ENCODE measurements at places on chromosomes 11 and 22.

DNA sequence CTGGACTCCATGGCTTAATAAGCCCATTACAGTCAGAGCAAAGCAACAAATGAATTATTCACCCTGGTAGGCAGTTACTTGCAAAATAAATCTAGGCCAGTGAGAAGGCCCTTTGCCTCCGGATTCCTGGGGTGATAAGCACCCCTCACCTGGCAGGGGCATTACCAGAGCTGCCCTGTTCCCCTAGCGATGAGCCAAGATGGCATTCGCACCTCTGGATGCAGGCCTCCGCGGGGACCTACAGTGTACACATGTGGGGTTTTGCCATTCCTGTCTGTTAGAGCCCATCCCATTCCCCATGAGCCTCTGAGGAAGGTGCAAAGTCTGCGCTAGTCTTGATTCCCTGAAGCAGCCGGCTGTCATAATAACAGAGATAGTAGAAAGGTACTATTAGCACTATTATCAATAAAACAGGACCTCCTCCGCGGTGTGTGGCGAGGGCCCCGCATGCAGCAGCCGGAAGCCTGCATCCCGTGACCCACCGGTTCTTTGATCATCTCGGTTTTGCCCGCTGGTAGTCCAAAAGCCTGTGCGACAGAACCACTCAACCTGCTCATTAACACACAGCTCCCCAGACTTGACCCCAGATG is 344.3 kb downstream of the BRD1 start:
- no peak for DNase-seq

- no peak for DNase-seq
Measured at GRCh38 chr11:119438599-119438998, 15.6 kb upstream of the THY1 start.

- DNase-seq = no peak
Measured at GRCh38 chr22:46010951-46011626, 34.1 kb upstream of the WNT7B start.

DNA sequence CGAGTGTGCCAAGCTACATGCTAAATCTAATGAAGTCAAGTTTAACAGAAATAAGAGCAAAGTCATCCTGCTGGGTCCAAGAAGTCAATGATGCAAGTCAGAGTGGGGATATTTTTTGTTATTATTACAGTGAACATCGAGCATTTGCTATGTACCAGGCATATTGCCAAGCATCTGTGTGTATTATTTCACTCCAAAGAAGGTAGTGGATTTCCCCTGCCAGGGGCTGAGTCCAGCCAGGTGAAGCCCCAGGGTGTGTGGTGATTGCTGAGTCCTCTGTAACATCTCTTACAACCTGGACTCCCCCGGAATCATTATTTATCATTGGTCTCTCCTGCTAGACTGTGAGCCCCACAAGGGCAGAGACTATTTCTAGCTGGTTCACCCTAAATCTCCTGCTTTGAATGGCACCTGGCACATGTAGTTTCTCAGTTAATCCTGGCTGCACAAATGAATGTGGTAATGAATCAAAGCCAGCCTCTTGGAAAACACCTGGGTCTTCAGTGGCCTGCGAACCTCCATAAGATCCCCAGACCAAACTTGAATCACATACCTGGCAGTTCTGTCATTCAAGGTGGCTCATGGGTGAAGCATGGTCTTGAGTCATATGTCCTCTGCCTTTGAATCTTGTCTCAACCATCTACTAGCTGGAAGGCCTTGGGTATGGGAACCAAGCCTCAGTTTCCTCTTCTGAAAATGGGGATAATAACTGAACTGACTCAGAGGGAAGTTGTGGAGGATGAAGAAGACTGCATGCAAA is 549.2 kb downstream of the MIAT start:
- no peak for DNase-seq

- peak; percentile 21 for DNase-seq
Measured at GRCh38 chr11:120229451-120230424, 10.2 kb upstream of the POU2F3 start.

DNA sequence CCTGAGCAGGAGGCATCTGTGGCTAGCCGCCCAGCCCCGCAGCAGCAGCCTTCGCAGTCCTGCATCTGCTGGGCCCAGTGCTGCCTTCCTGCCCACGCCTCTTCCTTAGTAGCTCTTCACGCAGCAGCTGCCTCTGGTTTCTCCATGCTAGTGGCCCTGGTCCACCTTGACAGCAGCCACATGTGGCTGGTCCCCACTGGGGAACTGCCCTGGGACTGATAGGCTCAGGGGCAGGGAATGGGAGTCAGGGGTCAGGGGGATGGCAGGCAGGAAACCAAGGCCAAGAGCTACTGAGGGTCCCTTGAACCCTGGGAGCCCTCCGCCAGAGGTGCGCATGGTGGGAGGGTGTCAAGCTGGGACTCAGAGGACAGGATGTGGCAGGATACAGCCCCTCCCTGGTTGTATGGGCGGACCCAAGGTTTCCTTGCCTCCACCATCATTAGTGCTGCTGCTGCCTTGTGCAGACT is 99.4 kb upstream of the PITPNB start:
- peak; percentile 61 for DNase-seq

DNA sequence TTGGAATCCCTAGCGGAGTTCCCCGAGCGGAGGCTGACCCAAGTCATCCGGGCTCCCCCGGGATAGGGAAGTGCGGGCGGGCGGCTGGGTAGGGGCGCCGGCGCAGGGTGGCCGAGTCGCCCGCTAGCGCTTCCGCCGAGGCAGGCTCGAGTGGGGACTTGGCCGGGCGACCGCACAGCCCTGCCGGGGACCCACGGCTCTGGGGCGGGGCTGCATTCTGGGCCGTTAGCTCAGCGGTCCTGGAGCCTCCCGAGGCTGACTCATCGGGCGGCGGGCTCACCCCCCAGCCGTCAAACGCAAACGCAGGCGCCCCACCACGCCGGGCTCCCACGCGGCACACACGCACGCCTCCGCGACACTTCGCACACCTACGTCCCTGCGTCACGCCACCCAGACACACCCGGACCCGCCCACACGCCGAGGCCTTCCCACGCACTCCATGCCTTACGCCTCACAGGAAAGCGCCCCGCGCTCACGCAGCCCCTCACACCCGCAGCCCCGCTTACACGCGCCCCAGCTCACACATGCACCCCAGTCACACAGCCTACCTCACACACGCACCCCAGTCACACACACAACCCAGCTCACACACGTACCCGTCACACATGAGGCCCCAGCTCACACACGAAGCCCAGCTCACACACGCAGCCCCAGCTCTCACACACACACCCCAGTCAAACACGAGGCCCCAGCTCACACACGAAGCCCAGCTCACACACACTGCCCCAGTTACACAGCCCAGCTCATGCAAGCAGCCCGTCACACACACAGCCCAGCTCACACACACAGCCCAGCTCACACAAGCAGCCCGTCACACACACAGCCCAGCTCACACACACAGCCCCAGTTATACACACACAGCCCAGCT is 1.2 kb downstream of the PHLDB1 start:
- peak; percentile 68 for DNase-seq

DNA sequence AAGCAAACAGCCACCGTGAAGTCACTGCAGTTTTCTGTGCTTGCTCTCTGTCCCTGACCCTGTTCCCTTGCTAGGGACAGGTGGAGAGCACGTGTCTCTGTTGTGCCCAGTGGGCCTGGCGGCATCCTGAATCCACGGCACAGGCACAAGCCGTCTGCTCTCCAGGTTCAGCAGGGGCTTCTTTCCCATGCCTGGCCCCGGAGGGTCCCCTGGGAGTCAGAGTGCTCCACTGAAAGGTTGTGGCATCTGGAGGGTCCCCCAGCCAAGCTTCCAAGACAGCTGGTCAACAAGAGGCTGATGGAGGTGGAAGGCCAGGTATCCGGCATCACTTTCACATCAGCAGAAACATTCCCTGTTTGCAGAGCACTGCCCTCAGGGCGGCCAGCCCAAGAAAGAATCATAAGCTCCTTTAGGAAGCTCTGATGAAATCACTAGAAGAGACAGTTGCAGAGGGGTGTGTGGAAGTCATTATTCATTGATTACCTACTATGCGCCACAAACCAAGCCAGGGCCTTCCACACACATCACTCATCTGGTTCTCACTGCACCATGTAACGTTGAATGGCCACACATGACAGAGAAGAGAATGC is 346.4 kb upstream of the B3GAT1 start:
- no peak for DNase-seq

DNA sequence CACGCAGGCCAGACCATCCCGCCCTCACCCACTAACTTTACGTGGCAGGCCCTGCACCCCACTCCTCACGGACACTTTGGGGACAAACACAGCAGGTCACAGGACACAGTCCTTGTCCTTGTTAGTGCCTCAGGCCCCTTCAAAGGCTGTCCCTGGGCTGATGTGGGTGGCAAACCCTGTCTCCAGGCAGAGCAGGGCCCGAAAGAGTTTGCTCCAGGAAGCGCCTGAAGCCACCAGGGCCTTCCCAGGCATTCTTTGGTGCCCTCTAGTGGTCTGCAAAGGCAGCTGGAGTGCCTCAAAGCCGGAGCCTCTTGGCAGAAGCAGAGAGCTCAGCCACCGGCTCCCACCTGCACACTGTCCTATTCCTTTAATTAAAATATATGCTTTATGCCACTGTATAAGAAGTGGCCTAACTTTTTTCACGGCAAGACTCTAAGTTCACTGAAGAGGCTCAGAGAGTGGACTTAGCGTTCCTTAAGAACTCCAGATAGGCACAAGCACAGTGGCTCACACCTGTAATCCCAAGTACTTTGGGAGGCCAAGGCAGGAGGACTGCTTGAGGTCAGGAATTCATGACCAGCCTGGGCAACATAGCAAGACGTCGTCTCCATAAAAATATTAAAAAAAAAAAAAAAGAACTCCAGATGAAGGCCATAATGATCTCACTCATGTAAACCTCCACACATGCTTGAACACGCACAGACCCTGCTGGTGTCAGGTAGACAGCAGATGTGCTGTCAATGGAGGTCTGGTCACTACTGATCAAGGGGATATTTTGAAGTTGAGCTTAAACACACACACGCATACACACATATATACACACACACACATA is 11.1 kb downstream of the TXN2 start:
- peak; percentile 85 for DNase-seq

- DNase-seq = no peak
Measured at GRCh38 chr11:112971195-112971594, 10.0 kb downstream of the NCAM1 start.

DNA sequence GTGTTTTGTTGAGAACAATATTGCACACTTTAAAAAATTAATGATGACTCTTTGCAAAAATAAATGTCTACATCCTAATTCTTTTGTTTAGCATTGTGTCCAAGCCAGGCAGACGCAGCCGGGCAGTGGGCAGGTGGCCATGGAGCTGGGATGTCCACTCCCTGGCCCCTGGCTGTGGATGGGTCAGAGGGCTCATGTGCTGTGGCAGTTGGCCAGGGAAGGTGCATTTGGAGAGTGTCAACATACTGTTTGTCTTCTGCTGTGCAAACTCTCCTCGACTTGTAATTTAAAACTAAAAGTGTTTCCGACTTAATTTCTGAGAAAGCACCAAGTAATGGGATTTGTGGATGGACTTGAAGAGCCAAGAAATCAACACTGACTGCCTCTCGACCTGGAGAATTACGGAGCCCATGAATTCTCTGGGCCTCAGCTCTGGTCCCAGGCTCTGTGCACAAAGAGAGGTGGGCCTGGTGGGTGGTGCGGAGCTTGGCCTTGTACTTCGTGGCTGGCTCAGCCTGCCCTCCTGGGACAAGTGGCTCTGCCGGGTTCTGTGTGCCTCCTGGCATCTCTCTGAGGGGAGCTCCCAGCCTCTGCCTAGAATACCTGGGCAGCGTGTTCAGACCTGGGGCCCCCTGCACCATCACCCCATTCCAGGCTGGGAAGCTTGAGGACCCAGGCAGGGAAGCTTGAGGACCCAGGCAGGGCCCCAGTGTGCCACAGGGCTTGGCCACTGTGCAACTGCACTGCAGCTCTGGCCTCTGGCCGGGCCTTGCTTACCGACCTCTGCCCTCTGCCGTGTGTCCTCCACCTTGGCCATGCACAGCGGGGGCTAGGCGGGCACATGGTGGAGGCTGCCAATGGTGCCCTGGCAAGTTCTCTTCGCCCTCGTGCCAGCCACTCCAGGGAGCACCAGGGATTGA is 46.4 kb downstream of the RTN4R start:
- DNase-seq = peak; percentile 71

DNA sequence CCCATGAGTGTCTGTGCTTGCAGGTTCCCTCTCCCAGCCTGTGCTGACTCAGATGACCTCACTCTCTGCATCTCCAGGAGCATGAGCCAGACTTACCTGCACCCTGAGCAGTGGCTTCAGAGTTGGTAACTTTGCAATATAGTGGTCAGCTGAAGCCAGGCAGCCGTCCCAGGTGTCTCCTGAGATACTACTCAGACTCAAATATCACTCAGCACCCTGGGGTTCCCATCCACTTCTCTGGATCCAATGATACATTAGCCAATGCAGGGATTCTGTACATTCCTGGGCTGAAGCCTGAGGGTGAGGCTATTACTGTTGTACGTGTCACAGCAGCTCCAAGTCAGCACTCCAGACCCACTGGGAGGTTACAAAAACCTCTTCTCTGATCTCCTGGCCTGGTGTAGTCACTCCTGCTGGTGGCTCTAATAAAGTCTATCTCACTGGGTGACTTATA is 87.8 kb upstream of the TOP3B start:
- no peak for DNase-seq

DNA sequence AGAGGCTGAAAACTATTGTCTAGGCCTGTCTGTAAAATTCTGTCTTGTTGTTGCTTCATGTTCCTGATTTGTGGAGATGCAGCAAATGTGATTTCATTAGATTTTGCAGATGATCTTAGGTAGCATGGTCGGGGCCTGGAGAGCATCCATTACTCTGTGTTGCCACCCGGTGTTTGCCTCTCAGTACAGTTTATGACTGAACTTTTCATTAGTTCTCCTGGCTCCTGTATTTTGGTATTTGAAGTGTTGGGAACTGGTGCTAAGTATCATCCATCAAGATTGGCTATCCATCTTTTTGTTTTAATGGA is 7.7 kb downstream of the YWHAH start:
- DNase-seq = no peak

- no peak for DNase-seq
Measured at GRCh38 chr11:71198141-71198822, 54.1 kb downstream of the SHANK2 start.

- DNase-seq = no peak
Measured at GRCh38 chr11:115684699-115685098, 180.5 kb upstream of the CADM1 start.
